ENCODE measurements at places on chromosomes 13 and 19.
A peak's percentile ranks its signal among the peaks of the same experiment; 100 is the strongest.

GRCh38 chr19:28887920-28888618 is 324.9 kb downstream of the UQCRFS1 start:
- DNase-seq, result no peak

DNA sequence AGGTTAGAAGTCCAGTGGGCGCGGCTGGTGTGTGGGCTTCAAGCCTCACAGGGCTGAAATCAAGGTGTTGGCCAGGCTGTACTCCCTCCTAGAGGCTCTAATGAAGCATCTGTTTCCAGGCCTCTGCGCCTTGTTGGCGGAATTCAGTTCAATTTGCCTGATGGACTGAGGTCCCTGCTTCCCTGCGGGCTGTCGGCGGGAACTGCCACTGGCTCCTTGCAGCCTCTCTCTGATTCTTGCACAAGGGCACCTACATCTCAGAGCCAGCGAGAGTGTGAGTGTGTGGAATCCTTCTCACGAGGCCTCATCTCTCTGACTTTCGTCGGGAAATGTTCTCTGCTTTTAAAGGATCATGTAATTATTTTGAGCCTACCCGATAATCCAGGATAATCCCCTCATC is 128.6 kb downstream of the DLEU7 start:
- no peak for DNase-seq

DNA sequence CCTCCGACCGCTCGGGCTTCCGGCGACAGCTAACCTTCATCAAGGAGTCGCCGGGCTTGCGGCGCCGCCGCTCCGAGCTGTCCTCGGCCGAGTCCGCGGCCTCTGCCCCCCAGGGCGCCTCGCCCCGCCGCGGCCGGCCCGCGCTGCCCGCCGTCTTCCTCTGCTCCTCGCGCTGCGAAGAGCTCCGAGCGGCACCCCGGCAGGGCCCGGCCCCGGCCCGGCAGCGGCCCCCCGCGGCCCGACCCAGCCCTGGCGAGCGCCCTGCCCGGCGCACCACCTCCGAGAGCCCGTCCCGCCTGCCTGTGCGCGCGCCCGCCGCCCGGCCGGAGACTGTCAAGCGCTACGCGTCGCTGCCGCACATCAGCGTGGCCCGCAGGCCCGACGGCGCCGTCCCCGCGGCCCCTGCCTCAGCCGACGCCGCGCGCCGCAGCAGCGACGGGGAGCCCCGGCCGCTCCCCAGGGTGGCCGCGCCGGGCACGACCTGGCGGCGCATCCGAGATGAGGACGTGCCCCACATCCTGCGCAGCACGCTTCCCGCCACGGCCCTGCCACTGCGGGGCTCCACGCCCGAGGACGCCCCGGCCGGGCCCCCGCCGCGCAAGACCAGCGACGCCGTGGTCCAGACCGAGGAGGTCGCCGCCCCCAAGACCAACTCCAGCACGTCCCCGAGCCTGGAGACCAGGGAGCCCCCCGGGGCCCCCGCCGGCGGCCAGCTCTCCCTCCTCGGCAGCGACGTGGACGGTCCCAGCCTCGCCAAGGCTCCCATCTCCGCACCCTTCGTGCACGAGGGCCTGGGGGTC is 9.6 kb downstream of the C19orf25 start:
- DNase-seq, result no peak

DNA sequence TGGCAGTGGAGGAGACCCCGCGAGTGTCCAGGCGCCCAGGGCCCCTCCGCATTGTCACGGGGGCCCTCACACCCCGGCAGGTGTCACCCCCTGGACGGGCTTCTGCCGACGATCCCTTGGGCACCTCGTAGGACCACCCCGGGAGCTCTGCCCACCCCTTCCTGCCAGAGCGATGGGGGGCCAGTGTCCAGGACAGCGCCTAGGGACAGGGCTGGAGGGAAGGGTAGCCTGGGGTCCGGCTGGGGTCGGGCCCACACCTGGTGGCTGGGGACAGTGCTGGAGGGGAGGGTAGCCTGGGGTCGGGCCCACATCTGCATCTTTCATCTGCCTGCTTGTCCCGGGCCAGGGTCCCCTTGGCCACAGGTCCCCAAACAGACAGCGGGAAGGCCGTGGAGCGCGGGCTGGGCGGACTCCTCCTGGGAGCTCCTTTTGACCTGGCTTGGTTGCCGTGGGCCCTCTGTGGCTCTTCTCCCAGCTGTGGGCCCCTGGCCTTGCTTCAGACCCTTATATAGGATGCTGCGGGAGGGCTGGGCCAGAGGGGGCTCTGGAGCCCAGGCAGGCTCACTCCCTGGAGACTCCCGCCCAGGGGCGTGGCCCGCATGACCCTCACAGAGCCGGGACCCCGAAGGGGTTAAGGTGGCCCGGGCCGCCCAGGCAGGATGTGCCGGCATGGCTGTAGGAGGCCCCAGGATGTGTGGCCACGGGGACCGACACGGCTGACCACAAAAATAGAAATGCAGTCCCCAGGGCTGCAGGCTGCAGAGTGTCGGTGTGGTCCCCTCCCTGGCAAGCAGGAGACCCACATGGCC is 74.1 kb upstream of the MCF2L start:
- DNase-seq, result no peak

GRCh38 chr13:109627649-109628048 is 158.7 kb downstream of the IRS2 start:
- no peak for DNase-seq

DNA sequence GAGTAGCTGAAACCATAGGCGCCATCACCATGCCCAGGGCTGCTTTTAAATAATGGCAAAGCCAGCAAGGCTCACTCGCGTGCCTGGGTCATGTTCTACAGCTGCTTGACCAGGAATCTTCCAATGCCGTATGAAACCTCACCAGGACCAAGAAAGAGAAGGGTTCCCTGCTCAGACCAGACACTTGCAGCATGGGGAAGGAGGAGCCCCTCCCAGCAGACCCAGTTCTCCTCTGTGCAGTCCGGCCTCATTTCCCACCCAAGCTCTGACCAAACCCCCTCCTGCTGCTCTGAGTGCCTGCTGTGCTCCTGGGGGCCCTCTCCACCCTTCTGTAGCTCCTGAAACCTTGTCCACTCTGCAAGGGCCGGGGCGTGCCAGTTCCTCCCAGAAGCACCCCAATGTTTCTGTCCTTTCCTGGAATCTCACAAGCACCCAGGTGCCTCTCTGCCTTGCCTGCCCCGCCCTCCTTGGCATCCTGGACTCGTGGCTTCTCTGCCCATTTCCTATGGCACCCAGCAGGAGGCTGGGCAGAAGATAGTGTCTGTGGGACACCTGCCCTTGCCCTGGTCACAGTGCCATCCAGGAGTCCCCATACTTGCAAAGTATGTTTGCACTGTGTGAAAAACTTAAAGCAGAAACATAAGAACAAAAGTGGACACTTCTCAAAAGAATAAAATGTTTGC is 6.8 kb upstream of the SLC7A9 start:
- no peak for DNase-seq

GRCh38 chr19:33193865-33194362 is at the start of gene LRP3:
TSS of gene LRP3 (plus strand) at chr19:33194330. CDS start at chr19:33194786, 456 bp downstream.
- DNase-seq, result no peak

DNA sequence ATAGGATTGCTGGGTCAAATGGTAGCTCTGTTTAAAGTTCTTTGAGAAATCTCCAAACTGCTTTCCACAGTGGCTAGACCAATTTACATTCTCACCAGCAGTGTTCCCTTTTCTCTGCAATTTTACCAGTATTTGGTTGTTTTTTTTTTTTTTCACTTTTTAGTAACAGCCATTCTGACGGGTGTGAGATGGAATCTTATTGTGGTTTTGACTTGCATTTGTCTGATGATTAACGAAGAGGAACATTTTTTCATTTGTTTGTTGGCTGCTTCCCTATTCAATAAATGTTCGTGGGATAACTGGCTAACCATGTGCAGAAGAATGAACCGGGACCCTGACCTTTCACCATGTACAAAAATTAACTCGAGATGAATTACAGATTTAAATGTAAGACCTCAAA is 31.2 kb downstream of the CYP4F2 start:
- DNase-seq, result peak; percentile 28

GRCh38 chr13:76879203-76879882 is 6.9 kb downstream of the KCTD12 start:
- peak; percentile 95 for DNase-seq

- DNase-seq, result no peak
Observed at GRCh38 chr19:5694956-5695648, 5.0 kb downstream of the RPL36 start.

DNA sequence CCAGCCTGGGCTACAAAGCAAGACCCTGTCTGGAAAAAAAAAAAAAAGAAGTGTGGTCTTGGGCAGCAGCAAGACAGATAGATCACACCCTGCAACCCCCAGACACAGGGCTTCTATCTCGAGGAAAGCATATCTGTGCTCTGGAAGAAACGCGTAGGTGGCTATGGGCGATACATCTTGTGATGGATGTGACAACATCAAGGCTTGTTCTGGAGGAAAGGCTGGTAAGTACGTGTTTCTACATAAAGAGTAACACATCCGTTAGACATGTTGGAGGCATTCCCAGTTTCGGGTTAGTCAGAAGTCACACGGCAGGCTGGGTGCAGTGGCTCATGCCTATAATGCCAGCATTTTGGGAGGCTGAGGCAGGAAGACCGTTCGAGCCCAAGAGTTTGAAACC is 6.6 kb upstream of the DHDH start:
- DNase-seq, result no peak

DNA sequence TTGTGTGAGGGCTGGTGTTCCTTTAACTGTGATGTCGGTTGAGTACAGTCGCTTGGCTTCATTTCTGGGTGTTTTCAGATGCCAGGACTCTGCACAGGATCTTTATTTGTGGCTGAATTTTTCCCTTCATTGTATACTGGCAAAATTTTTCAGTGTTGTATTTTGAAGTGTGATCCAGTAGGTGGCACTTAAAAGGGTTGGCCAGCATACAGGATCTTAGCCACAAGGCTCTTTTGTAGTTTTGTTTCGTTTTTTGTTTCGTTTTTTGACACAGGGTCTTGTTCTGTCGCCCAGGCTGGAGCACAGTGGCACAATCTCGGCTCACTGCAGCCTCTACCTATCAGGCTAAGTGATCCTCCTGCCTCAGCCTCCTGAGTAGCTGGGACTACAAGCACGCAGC is 8.7 kb downstream of the FCAR start:
- no peak for DNase-seq

GRCh38 chr13:106680796-106681472 is 113.0 kb upstream of the ARGLU1 start:
- no peak for DNase-seq

DNA sequence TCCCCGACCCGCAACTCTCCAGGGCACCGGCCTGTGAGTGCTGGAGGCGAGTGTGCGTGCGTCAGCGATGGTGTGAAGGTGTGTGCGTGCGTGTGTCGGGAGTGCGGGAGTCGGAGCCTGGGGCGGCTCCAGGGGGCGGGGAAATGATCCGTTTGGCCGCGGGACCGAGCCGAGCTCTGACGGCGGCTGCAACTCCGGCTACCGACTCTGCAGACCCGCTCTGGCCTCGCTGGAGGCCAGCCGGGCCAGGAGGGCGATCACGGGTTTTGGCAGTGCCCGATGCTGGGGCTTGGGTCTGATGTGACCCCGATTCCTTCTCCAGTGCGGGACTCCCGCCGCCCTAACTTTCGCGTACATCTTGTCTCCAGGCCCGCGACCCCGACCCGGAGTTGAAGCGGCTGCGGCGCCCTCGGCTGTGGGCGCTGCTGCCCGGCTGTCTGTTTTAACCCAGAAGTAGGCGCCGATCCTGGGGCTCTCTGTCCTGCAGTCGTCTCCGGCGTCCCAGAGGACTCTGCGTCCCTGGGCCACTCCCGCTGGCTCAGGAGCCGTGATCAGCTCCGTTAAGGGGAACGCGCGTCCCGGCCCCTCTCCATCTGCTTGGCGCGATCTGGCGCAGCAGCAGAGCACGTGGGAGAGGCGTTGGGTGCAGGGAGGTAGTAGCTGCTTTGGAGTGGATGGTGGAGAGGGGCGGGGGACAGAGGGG is 1.2 kb downstream of the CHST8 start:
- DNase-seq, result no peak

- DNase-seq, result no peak
Observed at GRCh38 chr13:90420683-90421082, 926.8 kb upstream of the MIR17HG start.

DNA sequence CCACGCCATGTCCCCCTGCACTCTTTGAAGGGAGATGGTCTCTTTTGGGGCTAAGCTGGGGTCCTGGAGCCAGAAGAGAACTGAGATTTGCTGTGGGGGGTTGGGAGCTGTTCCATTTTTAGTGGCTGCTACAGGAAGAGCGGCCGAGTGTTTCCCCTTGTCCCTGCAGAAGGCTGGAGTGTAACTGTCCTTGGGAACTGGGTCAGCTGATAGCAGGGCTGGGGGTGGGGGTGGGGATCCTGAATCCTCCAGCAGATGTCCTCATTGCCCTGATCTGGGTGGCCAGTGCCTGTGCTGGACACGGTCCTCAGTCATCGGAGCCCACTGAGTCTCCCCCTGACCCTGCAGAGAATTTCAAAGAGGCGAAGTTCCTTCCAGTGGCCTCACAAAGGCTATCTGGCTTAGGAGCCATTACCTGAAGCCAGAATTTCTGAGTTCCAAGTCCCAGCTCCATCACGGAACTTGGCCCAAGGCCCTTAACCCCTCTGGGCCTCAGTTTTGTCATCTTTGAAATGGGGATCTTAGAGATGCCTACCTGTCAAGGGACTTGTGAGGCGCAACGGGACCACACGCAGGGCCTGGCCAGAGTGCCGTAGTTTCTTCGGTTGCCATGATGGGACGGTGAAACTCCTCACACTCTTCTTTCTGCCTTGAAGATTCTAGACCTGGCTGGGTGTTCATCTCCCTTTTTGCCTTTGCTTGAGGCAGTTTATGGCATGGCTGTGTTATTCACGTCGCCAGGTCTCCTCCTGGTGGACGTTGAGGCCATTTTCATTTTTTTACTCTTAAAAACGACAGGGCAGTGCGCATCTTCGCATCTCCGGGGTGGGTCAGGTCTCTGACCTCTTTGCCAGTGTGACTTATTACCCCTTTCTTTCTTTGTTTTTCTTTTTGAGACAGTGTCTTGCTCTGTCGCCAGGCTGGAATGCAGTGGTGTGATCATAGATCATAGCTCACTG is 51.9 kb downstream of the DNM2 start:
- no peak for DNase-seq

DNA sequence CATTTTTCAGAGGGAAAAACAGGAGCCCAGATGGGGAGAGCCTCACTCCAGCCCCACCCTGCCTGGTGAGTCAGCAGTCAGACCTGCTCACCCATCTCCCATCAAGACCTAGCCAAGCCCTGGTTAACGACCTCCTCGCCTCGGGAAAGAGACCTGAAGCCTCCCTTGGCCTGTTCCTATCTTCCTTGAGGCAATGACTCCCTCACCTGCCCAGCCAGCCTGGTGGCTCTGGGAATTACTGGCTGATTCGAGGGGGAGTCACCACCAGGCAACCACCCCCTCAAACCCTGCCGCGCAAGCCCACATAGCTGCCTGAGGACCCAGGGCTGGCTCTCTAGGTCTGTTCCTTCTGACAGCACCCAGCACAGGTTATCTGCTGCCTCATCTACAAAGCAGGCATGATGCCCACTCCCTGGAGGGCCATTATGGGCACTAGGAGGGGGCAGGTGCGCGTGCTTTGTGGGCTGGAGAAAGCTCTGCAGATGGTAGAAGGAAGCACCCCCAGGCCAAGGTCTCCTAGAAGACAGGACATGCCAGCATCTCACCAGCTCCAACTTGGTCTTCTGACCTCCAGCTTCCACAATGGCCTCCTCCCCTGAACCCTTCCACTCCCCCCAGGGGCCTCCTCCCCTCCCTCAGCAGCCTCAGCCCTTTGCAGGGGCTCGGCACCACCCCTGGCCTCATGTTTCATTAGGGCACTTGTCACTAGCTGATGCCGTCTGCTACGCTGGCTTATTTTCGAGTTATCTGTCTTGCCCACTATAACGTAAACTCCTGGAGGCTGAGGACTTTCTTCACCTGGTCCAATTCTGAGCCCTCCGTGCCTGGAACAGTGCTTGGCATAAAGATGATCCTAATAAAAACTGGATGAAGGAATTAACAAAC is 10.4 kb downstream of the DEDD2 start:
- DNase-seq, result no peak

GRCh38 chr13:51958217-51958547 is 53.1 kb downstream of the ATP7B start:
- DNase-seq, result no peak

- peak; percentile 43 for DNase-seq
Observed at GRCh38 chr13:20332361-20333096, 100.4 kb upstream of the GJB6 start.

All from GF-D8 (cell line).